ENCODE measurements at places on chromosomes 3 and 15.
A peak's percentile ranks its signal among the peaks of the same experiment; 100 is the strongest.

GRCh38 chr3:175208326-175208725 is 349.2 kb downstream of the NAALADL2 start:
- DNase-seq, result no peak

GRCh38 chr15:79943820-79944219 is 27.2 kb downstream of the BCL2A1 start:
- DNase-seq, result no peak

GRCh38 chr3:147231111-147231510 is 175.2 kb downstream of the ZIC4 start:
- DNase-seq, result no peak

DNA sequence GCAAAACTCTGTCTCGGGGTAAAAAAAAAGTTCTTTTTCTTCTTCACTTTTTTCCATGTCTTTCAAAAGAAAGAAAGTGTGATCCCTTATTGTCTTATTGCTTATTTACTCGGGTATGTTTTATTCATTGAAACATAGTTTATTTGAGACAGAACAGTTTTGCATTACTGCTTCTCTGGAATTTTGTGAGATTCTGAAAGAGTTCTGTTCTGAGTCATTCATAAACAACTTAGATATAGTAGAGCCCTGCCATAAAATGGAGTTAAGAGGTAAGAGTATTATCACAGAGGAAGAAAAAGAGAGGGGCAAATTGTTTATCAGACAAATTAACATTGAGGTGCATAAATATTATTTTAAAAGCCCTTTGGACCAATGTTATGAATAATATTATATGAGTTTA is 522.2 kb downstream of the ROBO2 start:
- no peak for DNase-seq

- DNase-seq, result no peak
These were observed 39.7 kb downstream of the FGF12 start for GRCh38 chr3:192687488-192688152.

- DNase-seq, result peak; percentile 22
These were observed 126.2 kb upstream of the PFN2 start for GRCh38 chr3:150096700-150097587.

- DNase-seq, result no peak
These were observed 16.9 kb upstream of the LACTB start for GRCh38 chr15:63104727-63105126.

GRCh38 chr3:123576122-123576521 is 8.7 kb downstream of the HACD2 start:
- no peak for DNase-seq

- no peak for DNase-seq
These were observed 8.4 kb downstream of the ARMC8 start for GRCh38 chr3:138195481-138195880.

GRCh38 chr3:161700998-161701397 is 204.4 kb downstream of the OTOL1 start:
- no peak for DNase-seq

- DNase-seq, result peak; percentile 16
These were observed 131.9 kb upstream of the MEF2A start for GRCh38 chr15:99433757-99434450.

DNA sequence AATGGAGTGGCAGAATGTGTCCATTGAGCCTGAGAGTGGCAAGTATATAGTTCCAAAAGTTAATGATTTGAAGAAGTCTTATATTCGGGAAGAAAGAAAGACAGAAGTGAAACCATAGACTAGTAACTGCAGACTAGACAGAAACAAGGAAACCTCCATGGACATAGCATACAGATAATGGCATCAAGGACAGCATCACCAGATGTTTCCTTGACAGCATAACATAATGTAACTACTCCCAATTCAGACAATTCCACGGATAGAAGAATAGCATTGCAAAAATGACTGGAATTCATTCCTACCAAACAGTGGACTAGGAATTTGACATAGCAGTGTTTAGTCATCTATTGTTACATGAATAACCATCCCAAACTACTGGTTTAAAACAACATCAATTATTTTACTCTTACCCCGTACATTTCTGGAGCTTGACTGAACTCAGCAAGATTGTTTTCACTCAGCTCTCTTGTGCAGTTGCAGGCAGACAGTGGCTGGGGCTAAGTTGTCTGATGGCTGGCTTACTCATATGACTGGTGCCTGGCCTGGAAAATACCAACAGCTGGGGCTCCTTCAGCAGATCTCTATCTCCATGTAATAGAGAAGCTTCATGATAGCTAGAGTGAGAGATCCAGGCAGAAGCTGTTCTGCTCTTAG is 109.7 kb upstream of the GADL1 start:
- no peak for DNase-seq

- DNase-seq, result peak; percentile 25
These were observed 5.8 kb upstream of the TOPAZ1 start for GRCh38 chr3:44235604-44236484.

DNA sequence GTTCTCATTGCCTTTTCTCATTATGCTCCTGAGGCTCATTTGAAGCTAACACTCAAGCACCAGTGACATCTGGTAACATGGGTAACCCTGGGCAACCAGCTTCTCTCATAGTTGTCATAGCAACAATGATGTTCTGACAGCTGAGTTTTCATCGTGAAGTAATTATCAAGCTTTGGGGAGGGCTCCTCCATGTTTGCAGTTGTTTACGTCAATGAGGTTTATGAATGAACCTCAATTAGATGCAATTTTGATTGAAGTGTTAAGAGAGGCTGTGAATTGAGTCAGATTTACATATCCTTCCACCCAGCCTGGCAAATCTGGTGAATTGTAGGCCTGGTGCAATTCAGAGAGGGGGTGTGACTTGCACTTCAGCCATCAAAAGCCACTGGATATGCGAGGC is 119.3 kb upstream of the CHD2 start:
- DNase-seq, result no peak

- no peak for DNase-seq
These were observed 63.1 kb upstream of the BOC start for GRCh38 chr3:113148284-113148683.

DNA sequence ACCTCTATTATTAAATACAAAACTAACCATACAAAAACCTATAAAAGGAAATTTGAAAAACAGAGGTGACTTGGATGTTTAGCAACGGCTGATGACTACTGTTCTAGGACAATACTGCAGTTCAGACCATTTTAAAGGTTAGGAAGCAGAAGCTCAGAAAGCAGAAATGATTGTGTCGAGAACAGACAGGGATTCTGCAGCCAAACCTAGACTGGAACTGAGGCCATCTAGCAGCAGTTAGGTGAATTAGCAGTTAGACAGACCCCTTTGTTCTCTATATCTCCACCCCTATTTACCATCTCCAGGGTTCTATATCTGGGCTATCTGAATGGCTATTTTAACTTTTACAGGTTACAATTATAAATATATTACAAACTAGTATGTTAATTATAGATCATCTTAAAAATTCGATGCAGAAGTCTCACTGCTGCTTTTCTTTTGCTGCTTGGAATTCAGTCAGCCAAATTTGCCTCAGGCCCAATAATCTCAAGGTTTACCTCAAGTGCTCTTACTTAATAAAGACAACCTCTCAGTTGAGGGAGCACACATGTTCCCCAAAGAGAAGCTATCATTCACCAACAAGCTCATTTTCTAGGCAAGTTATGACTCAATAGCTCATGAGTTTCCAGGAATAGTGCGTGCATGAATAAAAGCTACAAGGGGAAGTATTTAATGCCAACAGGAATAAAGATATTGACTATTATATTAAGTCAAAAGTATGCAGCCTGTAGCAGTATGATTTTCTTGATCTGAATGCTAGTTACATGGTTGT is 9.3 kb upstream of the IL1RAP start:
- no peak for DNase-seq

DNA sequence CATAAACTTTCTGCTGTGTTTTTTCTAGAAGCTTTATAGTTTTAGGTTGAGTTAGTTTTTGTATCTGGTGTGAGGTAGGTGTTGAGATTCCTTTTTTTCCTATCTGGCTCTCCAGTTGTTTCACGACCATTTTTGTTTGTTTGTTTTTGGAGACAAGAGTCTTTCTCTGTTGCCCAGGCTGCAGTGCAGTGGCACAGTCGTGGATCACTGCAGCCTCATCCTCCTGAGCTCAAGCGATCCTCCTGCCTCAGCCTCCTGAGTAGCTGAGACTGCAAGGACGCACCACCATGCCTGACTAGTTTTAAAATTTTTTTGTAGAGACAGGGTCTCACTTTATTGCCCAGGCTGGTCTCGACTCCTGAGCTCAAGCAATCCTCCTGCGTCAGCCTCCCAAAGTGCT is 20.6 kb downstream of the RNF111 start:
- DNase-seq, result no peak

DNA sequence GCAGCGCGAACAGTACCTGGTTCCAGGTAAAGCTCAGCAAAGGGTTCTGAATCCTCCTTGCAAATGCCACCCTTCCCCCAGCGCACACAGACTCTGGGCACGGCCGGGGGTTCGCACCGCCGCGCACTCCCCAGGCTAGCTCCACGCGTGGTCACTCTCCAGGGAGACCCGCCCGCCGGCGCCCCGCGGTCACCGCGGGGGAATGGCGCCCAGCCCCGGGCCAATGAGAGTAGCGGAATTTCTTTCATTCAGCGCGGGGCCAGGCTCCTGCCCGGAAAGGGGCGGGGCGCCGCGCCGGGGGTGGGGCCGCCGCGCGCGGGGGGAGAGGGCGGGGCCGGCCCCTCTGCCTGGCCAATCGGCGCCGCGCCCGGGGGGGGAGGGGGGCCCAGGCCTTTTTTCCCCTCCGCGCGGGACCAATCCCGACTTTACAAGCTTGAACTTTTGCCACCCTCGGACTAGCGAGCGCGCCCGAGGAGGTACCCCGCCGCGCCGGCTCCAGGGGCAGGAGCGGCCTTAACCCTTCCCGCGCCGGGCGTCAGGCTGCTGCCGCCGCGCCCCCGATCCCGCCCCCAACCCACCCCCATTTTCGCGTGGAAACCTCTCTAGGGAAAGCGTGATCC is 1.1 kb upstream of the SMAD6 start:
- peak; percentile 87 for DNase-seq

DNA sequence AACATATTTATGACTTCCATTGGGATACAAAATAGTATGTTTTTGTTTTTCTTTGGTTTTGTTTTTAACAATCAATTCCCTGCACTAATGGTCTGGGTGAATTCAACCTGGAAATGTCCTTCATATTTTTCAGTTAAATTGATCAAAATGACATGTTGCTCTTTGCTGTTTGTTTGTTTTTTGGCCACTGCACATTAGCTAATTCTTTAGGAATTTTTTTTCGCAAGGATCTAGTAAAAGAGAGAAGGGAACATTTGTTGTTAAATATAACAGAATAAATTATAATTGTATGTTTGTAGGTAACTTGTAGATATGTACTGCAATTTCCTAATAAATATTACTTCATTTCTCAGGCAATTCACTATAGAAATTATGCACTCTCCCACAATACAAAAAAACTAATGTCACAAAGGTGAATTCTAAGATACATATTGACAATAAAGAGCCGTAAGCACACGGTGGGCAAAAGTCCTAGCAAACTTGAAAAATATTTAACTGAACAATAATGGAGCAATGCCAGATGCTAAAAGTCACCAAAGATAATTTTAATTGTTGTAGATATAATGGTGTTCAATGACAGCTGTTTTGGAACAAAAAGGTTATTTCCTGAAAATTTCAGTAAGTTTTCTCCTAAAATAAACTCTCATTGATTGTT is 21.4 kb upstream of the PPARG start:
- DNase-seq, result no peak

DNA sequence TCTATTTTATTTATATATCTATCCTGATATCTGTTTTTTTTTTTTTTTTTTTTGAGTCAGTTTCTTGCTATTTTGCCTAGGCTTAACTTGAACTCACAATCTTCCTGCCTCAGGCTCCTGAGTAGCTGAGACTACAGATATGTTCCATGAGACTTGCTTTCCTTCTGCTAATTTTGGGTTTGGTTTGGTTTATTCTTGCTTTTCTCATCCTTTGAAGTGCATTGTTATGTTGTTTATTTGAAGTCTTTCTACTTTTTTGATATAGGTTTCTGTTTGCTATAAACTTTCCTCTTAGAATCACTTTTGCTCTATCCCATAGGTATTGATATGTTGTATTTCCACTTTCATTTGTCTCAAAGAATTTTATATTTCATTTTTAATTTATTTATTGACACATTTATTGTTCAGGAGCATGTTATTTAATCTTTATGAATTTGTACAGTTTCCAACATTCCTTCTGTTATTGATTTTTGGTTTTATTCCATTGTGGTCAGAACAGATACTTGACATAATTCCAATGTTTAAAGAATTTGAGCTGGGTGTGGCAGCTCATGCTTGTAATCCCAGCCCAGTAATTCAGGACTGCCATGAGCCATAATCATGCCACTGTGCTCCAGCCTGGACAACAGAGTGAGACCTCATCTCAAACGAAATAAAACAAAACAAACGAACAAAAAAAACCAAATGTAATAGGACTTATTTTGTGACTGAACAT is 62.3 kb upstream of the PLSCR4 start:
- DNase-seq, result no peak

DNA sequence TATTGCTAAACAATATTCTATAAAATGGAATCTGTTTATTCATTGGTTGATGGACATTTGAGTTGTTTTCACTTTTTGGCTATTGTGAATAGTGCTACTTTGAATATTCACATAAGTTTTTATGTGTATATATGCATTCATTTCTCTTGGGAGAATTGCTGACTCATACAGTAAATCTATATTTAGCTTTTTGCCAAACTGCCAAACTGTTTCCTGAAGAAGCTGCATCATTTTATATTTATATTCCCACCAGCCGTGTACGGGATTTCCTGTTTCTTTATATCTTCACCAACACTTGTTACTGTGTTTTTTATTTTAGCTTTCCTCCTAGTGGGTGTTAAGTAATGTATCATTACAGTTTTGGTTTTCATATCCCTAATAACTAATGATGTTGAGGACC is 12.5 kb upstream of the TCAIM start:
- no peak for DNase-seq

DNA sequence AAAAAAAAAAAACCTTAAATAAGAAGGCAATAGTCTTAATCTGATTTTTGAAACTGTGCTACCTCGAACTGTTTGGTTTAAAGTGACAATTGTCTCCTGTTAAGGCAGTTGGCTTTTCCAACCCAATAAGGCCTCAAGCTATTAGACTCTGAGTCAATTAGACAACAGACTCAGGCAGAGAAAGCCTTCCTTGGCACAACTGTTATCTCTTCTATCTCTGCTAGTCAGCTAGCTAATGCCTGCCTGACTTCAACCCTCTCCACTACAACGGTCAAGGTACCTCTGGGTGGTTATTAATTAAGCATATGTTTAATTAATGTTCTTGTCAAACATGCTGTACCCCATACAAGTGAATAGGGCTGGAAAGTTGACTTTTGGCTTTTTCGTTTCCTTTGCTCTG is 110.2 kb upstream of the NLGN1 start:
- no peak for DNase-seq

DNA sequence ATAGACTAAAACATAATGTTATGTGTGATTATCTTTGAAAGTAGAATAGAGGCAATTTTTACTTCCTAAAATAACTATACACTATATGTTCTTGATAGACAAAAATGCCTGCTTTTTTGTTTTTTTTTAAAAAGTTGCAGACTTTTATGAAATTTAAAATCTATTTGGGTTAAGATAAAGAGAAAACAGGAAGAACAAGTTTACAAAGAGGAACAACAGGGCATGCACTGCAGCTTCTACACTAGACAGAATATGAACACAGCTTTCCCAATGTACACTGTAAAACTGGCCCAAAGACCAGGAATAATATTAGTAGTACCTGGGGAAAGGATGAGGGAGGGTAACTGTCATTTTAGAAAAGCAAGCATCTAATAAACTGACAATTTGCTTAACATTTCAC is 53.7 kb downstream of the NR1I2 start:
- no peak for DNase-seq
